ENCODE measurements at places on chromosomes 11 and 22.

DNA sequence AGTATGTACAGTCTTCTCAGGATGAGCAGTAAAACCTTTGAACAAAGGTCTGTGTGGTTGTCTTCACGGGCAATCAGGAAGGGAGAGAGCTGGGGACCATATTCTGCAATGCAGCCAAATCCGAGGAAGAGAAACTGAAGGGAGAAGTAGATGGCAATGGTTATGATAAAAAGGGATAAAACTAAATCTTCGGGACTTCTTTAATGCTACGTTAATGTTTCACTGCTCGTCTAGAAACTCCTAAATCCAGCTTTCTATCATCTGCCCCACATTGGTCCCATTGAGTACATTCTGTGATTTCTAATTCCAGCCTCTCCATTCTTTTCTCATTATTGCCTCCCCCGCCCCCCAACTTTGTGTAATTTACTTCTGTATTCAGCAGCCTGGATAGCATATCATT, 1.7 kb downstream of the TIMM10B start:
- DNase-seq: no peak

- no peak for DNase-seq
These were observed 20.6 kb downstream of the PARVA start for GRCh38 chr11:12397931-12398334.

DNA sequence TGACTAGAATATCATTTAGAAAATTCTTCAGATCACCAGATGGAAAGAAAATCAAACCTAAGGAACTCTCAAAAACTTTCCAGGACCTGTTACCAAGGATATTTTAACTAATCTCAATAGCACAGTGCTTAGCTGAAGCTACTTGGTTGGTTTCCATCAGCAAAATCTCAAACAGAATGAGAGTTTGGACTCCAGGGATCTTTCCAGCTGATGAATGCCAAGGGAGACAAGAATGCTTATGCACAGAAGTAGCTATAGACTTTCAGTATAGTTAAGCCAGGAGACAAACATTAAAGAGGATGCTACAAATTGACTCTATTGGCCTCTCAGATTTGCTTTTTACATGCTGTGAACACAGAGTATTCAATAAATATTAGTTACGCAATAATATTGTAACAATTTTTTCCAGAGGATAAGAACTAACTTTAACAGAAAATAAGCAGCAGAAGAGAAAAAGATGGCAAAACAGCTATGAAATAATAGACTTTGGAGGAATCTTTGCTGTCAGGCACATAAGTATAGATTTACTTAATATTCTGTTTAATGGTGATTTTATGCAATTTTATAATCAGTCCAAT, 331.4 kb downstream of the DLG2 start:
- no peak for DNase-seq

DNA sequence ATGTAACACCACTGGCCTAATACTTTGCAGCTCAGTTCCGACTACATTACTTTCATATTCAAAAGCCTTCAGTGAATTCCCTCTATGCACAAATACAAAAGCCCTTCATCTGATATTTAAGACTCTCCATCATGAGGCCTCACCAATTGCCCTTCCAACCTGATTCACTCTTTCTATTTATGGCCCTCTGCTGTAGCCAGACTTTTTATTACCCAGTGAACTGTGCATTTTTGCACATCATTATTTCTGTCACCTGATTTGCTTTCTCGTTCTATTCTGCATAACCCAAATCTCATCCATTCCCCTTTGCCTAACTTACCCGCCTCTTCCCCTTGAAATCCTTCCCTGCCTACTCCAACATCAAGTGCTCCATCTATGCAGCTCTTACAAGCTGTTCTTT, 78.3 kb downstream of the BBOX1 start:
- DNase-seq: no peak

- DNase-seq: no peak
These were observed 464.9 kb upstream of the CCDC90B start for GRCh38 chr11:83751041-83751440.

DNA sequence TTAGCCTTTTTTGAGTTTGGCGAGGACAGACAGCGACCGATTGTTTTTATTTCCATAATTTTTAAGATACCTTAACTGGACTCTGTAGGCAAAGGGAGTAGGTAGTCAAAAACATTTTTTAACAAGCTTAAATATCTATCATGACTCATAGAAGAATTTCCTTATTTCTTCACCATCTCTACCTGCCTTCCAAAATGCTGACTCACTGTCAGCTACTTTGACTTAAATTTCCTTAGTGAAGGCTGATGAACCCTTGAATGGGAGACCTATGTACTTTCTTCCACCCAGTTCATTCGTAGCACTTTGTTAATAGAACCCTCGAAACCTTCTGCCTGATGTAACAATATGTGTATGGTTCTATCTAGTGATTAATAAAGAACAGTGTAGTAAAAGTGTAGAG, 1.1 kb upstream of the MTMR2 start:
- DNase-seq: no peak

- peak; percentile 46 for DNase-seq
These were observed 860 bp downstream of the PRMT3 start for GRCh38 chr11:20388096-20389055.

DNA sequence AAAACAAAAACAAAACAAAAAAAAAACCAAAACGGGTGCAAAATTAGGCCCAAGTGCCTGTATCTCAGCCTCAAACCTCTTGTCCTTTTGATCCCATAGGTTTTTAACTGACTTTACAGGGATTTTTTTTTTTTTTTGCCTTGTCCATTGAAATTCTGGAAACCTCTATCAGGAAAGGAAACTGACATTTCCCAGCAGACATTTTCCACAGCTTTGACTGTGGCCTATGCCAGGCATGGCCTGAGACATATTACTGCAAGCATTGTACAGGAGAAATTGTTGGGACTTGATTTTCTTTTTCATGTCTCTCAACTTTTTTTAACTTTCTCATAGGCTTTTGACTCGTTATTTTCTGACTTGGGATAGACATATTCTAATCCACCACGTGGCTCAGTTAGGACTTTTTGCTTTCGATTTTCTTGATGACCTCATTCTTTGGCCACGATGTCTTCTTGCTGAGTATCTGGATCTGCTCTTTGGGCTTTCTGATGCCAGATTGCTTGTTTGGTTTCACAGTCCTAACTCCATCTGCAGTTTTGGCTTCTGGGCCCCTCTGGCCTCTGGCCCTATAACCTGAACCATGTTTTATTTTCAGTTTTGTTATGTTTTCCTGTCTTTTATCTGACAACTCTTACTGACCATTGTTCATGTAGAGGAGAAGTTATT, 336.1 kb upstream of the C11orf87 start:
- no peak for DNase-seq

DNA sequence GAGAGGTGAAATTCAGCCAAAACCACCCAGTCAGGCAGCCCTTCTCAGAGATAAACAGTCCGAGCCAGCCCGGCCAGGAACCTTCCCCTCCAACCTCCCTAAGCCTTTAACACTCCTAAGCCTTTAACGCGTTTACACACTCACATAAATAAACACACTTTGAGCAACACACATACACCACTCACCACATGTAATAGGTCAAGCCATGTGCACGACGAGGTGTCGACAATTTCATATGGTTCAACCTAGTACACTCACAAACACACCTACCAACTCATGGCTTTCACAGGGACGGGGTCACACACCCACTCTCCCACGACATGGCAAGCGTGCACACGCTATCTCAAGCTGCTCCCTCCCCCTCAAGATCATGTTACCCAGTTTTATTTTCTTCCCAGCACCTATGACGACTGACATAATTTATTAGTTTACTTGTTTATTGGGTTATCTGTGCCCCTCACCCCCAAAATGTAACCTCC, 15.5 kb downstream of the SLC43A1 start:
- DNase-seq: no peak

GRCh38 chr11:4059424-4059823, 35.2 kb upstream of the RRM1 start:
- no peak for DNase-seq

DNA sequence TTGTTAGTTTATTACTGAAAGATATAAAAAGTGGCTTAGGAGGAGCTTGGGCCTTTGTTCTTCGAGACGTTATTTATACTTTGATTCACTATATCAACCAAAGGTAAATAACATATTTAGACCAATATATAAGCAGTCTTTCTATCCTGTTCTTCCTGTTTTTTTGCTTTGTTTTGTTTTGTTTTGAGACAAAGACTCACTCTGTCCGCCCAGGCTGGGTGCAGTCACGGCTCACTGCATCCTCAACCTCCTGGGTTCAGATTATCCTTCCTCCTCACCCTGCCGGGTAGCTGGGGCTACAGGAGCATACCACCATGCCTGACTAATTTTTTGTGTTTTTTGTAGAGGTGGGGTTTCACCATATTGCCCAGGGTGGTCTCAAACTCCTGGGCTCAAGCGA, 66.8 kb downstream of the ATM start:
- no peak for DNase-seq

GRCh38 chr11:69166218-69167115, 10.7 kb downstream of the SMIM38 start:
- peak; percentile 89 for DNase-seq
